ENCODE measurements at places on chromosomes 7 and 10.

DNA sequence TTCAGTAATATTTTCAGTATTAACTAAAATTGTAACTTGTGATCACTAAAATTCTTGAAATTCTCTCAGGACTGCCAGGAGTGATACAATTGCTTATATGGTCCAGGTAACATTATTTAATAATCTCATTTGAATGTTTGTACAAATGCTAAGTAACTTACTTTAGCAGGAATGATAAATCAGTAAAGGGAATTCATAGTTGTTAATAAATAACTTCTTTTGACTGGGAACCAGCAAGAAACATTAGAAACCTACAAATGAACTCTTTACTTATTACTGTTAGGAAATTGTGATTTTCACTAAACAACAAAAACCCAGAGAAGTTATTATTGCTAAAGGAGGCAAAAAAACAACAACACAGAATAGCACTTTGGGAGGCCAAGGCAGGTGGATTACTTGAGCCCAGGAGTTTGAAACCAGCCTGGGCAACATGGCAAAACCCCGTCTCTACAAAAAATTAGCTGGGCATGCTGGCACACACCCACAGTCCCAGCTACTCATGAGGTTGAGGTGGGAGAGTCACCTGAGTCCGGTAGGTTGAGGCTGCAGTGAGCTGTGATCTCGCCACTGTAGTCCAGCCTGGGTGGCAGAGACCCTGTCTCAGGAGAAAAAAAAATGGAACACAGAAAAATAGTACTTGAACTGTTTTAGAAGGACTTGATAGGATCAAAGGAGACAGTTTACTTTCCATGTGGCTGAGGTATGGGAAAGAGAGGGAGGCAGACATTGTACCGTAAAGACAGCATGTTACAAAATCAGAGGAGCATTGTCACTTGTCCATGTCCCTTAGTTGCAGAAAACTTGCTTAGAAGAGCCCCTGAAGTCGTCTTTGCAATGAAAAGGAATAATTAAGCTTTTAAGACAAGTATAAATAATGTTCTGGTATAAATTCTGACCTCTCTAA, 53.1 kb downstream of the SHOC2 start:
- DNase-seq: no peak

GRCh38 chr10:79189853-79190435, 121.2 kb downstream of the ZMIZ1 start:
- DNase-seq: no peak

- no peak for DNase-seq
Observed at GRCh38 chr10:66783316-66783715, 142.5 kb upstream of the LRRTM3 start.

DNA sequence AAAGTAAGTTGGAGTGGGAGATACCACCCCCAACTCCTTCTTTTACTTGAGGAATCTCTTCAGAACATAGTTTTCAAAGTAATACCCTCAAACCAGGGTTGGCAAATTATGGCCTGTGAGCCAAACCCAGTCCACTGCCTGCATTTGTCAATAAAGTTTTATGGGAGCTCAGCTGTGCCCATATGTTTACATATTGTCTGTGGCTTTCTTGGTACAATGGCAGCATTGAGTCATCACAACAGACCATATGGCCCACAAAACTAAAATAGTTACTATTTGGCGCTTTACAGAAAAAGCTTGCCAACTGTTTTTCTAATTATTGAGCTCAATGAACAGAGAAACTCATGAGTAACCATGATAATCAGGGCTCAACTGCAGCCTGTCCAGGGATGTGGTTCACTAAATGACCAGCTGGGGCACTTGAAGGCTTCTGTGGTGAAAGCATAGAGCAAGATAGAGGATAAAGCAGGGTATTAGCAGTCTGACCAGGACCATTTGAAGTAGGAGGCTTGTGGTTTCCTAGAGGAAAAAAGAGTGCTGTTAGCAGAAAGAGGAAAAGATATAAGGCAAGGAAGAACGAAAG, 196.0 kb upstream of the GRB10 start:
- DNase-seq: no peak

DNA sequence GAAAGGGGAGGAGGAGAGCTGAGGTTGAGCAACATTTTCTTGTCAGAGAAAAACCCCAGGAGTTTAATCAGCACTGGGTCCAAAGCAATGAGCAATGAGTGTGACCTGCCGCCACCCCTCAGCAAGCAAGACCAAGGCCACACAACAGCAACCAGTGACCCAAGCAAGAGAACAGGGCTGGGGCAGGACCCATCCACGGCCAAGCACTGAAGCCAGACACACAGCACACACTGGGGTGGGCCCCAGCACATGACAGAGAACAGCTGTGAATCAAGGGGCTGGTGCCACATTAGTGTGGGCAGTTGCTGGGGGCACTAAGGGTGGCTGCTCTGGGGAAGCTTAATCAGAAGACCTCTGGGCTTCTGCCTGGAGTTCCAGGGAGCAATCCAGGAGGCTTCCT, 16.2 kb downstream of the TMEM72 start:
- no peak for DNase-seq

DNA sequence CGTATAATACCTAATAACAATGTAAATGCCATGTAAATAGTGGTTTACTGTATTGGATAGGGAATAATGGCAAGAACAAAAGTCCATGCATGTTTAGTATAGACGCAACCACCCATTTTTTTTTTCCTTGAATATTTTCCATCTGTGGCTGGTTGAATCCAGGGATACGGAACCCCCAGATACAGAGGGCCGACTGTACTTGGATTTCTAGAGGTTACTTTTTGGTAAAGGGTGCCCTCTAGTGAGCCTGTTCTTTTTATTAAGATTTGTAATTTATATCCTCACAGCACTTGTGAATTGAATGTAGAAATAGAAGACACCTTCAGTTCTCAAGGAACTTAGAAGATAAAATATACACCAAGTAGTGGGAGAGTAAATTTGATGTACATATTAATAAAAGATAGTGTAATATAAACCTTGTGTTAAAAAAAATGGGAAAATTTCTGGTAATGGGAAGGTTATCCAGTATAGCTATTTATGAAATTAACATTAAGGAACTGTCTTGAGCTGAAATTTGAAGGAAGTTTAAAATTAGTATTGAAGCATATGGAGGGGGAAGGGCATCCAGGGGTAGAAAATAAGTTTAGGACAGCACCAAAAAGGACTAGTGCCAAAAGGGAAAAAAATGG, 32.0 kb downstream of the EXOC6 start:
- DNase-seq: peak; percentile 30

DNA sequence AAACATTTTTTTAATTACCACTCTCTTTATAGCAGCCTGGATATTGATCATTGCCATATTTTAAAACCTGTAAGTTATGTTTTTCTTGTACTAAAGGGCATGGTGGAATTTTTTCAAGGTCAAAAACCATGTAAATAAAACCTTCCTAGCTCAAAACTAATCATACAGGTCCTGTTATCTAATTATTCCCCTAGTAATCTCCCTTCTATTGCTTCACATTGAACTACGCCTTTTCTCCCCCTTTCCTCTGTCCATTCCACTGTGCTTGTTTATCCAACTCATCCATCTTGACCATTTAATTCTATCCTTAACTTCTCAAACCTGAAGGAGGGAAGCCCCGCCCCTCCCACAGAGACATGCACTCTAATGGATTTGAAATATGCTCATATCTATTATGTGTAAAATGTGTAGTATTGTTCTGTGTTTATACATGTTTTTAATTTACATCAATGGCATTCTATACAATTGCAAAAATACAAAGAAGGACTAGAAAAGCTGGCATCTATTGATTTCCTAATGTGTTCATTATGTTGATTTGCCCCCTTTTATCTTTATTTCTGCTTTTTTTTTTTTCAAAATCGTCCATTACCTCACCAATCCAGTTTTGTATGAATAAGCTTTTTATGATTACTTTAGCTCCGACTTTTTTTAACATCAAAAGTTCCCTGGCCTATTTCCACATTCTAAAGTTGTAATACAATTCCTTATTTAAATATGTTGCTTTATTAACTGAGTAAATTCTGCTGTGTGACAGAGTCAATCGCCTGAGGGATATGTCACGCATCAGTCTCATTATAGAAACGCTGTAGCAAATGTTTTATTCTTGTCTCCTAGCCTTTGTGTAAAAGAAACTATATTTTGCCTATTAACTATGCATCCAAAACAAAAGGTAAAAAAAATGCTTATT, 61.0 kb downstream of the MET start:
- DNase-seq: no peak

- no peak for DNase-seq
Observed at GRCh38 chr7:31794851-31795344, 107.9 kb downstream of the PPP1R17 start.

DNA sequence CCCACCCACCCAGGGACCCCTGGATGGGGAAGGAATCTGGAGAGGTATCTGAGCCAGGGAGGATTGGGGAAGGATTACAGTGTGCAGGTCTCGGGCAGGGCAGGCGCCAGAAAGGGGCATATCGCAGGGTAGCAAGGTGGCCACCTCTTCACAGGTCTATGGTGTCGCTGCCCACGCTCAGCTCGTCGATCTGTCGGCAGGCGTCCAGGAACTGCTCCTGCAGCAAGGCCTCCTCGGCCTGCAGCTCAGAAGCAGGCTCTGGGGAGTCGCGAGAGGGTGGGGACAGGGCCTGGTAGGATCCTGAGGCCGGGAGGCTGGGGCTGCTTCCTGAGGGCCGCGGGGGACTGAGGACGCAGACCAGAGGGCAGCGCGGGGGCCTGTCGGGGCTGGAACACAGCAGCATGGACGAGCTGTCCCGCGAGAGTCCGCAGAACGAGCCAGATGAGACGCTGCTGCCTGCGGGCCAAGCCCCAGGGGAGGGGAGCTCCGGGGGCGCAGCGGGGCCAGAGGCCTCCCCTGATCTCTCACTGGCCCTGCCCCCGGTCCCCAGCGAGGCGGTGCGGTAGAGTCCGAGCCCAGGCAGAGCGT, 7.1 kb upstream of the RBM28 start:
- no peak for DNase-seq

GRCh38 chr10:119602241-119603095, 5.7 kb upstream of the TIAL1 start:
- peak; percentile 12 for DNase-seq

GRCh38 chr10:3180355-3181025, 7.9 kb upstream of the PITRM1 start:
- no peak for DNase-seq

GRCh38 chr7:30155481-30155880, 20.7 kb downstream of the MTURN start:
- DNase-seq: no peak

DNA sequence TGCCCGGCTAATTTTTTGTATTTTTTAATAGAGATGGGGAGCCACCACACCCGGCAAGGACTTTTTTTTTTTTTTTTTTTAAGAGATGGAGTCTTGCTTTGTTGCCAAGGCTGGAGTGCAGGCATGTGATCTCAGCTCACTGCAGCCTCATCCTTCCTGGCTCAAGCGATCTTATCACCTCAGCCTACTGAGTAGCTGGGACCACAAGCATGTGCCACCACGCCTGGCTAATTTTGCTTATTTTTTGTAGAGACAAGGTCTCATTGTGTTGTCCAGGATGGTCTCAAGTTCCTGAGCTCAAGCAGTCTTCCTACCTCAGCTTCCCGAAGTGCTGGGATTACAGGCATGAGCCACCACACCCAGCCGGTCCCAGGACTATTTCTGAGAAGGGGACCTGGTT, 9.3 kb upstream of the MCU start:
- no peak for DNase-seq

GRCh38 chr7:5649641-5650040, 131.8 kb downstream of the RNF216 start:
- DNase-seq: no peak

- no peak for DNase-seq
Observed at GRCh38 chr7:100886142-100886935, 3.2 kb downstream of the UFSP1 start.

DNA sequence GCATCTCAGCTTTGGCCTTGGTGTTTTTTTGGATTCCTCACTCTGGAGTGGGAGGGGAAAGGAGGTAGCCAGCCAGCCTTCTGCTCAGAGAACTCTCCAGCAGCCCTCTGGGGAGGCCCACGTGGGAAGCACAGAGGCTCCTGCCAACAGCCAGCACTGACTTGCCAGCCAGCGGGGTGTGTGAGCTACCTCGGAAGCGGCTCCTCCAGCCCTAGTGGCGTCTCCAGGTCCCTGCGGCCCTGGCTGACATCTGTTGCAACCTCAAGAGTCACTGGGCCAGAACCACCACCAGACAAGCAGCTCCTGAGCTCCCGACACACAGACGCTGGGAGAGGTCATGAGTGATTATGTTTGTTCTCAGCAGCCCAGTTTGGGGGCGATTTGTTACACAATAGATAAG, 180.2 kb upstream of the FZD8 start:
- peak; percentile 88 for DNase-seq

DNA sequence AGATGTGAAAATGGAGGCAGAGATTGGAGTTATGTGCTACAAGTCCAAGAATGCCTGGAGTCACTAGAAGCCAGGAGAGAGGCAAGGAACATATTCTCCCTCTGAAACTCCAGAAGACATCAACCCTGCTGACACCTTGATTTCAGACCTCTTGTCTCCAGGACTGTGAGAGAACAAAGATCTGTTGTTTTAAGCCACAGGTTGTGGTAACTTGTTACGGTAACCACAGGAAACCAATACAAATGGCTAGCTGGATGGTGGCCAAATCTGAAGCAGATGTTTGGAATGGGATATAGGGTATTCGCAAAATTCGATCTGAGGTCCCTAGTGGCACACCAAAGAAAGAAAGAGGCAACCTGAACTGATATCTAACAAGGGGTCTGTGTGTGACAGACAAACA, 129.0 kb downstream of the HERPUD2 start:
- DNase-seq: no peak

- DNase-seq: no peak
Observed at GRCh38 chr7:3083350-3083749, 39.7 kb upstream of the CARD11 start.

DNA sequence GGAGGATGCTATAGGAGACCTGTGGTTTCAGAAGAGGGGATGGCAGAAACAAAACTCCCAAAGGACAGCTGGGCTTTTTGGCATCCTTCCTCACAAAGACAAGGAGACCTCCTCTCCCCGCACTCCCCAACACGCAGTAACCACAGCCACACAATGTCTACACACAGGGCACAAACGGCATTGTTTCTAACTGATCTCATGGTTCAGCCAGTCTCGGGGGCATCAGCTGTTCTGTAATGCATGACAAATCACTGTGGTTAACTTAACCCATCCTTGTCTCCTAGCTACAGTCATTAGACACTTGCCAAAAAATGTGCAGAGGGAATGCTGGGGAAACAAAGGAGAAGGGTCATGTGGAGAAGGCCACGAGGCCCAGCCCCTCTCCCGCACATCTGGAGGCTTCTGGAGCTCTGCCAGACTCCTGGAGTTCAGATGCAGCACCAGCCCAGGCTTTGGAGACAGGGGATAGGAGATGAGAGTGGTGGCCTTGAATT, 7.6 kb upstream of the ADAMTS14 start:
- DNase-seq: no peak
